ENCODE measurements at places on chromosomes 3 and 15.

DNA sequence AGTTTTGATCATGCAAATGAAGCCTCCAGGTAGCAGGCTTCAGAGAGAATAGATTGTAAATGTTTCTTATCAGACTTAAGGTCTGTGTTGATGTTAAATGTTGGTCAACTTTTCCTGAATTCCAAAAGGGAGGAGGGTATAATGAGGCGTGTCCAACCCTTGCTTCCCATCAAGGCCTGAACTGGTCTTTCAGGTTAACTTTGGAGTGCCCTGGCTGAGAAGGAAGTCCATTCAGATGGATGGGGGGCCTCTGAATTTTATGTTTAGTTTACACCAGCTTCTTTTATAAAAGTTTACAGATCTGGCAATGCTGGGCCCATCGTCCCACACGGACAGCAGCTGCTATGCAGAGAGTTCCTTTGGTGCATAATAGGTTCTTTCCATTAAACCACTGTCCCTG lies 8.9 kb downstream of the CCDC13 start:
- DNase-seq = no peak

DNA sequence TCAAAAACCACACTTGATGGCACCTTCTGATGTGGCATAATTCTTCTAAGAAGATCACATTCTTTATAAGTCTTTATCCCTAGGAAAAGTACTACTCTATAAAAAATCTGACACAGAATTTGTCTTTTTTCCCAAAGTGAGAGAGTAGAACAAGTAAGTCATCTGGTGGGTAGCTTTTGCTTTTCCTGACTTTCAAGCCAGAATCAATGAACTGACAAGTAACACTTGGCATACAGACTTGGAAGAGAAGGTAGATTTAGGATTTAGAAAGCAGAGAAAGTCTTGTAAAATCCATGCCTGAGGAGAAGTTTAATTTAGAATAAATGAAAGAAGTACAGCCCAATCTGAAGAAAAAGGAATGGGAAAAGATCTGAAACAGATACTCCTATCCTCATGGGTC lies 66.6 kb upstream of the TUSC7 start:
- no peak for DNase-seq

- no peak for DNase-seq
Measured at GRCh38 chr15:74200871-74201419, 1.6 kb downstream of the STRA6 start.

DNA sequence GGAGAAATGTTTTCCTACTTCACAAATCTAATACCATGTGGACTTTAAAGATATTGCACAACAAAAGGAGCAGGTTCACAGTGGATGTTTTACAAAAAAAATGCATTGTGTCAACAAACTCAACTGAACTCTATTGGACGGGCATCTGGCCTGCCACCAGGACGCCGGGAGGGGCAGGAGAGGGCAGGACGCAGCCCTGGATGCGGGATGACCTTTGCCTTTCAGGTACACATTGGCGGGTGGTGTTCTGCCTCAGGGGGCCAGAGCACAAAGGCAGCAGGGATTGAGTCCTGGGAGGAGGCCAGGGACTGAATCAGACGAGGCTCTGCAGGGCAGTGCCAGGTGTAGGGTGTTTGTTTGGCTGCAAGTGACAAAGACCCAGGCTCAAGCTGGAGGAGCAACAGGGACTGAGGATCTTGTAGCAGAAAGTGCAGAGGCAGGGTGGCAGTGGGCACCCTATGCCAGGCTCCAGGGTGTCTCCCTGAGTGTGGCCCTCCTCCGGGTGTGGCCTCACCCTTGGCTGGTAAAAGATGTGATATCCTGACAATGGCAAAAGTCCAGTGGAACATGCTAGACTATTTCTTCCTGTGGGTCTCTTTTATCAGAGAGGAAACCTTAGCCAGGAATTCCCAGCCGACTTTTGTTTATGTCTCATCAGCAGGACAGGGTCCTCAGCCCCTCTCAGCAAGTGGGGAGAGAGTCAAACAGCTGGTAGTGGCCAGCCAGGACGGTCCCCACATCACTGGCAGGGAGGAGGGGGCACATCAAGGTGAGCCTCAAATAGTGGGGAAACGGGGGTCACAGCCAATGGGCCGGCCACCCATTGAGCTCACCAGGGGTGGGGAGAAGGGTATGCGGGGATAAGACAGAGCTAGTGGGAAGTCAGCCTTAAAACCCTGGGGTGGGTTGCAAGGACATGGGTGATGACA lies 29.7 kb upstream of the KLF13 start:
- no peak for DNase-seq

- no peak for DNase-seq
Measured at GRCh38 chr15:63057468-63058345, 15.2 kb downstream of the TPM1 start.

DNA sequence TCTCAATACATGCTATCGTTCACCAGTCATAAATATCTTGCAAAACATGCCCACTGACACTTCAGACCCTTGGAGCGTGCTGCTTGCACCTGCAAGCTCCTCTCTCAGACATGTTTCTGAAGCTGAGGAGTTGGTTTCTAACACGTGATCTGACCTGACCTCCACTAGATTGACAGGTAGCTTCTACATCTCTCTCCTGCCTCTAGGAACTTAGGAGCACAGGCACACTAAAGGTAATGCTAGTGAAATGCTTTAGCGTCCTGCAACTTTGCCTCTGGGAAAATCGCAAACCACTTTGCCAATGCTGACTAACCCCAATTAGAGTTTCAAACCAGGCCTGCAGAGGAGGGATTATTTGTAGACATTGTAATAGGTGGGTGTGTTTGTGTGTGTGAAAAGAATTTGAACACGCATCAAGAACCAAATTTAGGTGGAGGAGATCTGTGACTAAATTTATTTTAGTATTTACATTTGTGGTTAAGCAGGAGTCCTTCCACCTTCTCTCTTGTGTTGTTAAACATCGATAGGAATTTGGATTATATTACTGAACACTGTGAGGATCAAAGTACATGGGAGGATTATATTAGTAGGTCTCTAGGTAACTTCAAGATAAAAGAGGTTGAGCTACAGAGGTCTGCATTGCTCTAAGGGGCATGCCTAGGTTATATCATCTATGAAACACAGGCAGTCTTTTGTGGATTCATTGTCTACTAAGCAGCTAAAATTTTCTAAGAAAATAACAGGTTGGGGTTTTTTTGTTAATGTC lies 86.7 kb upstream of the ZBED2 start:
- no peak for DNase-seq

DNA sequence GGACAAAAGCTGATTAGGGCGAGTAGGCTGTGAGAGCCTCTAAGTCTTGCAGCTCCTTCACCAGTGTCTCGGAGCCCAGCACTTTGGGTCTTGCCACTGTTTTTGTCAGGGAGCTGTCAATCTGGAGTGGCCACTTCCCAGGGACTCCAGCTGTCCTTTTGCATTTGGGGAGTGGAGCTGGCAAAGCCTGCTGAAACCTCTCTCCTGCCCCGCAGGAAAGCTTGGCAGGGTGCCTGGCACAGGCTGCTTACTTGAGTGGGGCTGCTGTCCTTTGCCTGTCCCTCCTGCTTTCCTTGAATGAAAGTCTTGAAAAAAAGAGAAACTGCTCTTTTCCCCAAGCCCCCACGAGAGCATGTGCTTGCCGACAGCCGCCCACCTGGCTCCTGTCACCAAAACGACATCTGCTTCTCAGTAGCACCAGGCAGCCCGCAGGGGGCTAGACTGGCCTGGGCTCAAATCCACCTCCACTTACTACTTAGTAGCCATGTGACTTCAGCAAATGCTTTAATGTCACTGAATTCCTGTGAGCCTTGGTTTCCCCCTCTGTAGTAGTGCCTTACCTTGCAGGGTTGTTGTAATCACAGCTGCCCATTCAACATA lies 13.7 kb downstream of the USP13 start:
- no peak for DNase-seq

DNA sequence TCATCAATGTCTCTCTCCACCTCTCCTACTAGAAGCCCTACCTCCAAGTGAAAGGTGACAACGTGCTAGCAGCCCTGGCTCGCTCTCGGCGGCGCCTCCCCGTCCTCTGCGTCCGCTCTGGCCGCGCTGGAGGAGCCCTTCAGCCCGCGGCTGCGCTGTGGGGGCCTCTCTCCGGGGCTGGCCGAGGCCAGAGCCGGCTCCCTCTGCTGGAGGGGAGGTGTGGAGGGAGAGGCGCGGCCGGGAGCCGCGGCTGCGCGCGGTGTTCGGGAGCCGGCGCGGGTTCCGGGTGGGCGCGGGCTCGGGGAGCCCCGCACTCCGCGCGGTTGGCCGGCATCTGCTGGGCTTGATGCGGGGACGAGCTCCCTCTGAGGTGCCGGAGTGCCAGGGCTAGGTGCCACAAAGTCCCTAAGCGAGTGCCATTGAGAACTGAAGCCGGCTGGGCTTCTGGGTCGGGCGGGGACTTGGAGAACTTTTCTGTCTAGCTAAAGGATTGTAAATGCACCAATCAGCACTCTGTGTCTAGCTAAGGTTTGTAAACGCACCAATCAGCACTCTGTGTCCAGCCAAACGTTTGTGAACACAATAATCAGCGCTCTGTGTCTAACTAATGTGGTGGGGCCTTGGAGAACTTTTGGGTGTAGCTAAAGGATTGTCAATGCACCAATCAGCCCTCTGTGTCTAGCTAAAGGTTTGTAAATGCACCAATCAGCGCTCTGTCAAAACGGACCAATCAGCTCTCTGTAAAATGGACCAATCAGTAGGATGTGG lies 84.8 kb upstream of the ARRDC4 start:
- DNase-seq = no peak

All from activated CD8-positive, alpha-beta memory T cell treated with anti-CD3 and anti-CD28 coated beads, Interleukin-2, amount 50 U/mL, for 48 hours (primary cell).